ENCODE measurements at places on chromosomes 12 and 14.

DNA sequence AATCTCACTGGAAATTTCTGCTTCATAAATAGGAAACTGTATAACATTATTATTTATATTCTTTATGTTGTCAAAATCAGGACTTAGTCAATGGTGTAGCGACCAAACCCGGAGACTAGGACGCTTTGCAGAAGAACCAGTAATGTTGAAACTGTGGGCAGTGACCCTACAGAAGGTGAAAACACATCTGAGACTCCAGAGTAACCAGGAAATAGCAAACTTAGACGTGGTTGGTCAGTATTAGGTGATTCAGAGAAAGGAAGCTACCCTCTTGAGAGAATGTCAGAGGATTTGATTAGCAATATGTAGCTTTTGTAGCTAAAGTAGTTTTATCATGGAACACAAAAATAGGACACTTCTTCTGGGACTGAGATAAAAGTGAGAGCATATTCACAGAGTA, 381.9 kb downstream of the SLC16A7 start:
- DNase-seq, result no peak

- no peak for DNase-seq
Measured at GRCh38 chr12:27631813-27632491, 64.3 kb upstream of the REP15 start.

DNA sequence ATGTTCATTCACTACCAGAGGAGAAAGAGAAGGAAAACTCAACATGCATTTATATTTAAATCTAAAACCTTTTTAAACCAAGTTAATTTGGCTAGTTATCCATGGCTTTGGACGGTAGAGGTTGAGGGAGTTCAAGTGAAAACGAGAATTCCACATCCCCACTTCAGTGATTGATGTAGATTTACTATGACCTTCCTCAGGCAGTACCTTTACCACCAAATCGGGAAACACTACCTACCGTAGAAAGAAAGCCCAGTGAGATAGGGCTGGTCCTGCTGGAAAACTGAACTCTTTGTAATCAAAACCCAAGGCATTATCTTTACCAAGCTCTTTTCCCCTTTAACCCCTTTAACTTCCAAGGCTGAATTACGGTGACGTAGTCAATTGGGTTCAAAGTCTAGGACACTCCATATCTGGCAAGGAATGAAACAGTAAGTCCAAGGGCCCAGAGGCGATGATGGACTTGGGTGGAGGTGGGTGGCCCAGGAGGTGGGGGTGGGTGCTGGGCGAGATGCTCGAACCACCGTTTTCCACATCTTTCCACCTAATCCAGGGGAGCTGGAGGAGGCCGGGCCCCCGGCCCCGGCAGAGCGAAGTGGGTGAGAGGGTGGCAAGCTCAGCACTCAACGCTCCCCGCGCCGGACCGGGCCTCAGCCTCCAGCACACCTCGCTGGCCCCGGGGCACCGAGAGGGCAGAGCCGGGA, 618 bp downstream of the SEC23A start:
- no peak for DNase-seq

DNA sequence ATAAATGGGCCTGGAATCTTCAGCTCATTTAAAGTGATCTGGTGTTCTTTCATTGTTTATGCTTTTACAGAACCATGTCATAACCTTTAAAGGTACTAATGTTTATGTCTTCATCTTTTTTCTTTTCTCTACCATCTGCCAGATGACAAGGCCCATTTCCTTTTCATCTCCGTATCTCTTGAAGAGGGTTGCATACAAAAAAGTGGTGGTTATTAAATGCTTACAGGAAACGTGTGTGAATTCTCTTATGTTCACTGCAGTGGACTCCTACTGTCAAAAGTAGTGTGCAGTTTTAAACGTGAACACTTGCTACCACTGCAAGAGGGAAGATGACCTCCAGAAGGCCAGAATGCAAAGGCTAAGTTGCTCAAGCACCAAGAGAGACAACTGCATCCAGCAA, 91.4 kb downstream of the TTC7B start:
- no peak for DNase-seq

GRCh38 chr14:24840204-24840893, 206.4 kb upstream of the GZMB start:
- DNase-seq, result no peak

GRCh38 chr12:68785358-68785757, 22.6 kb upstream of the MDM2 start:
- DNase-seq, result no peak

- no peak for DNase-seq
Measured at GRCh38 chr12:92987846-92988621, 58.9 kb upstream of the EEA1 start.

GRCh38 chr12:4137441-4137840, 136.1 kb upstream of the CCND2 start:
- DNase-seq, result no peak

DNA sequence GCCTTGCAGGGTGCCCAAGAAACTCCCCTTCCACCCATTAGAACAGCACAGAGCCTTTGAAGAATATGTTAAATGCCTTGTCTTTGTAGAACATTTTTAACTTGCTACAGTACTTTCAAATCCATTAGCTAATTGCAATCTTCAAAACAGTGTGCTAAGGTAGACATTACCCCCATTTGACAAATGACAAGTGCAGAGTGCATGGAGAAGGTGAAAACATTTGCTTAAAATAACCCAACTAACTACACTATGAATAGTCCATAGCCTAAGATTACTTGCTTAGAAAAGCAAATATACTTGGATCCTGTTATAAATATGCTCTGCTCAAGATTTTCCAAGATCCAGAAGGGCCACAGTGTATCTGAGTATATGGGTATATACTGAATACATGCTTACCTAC, 87.0 kb upstream of the G2E3 start:
- DNase-seq, result no peak

GRCh38 chr12:61757831-61758505, 502.2 kb upstream of the USP15 start:
- DNase-seq, result peak; percentile 19

DNA sequence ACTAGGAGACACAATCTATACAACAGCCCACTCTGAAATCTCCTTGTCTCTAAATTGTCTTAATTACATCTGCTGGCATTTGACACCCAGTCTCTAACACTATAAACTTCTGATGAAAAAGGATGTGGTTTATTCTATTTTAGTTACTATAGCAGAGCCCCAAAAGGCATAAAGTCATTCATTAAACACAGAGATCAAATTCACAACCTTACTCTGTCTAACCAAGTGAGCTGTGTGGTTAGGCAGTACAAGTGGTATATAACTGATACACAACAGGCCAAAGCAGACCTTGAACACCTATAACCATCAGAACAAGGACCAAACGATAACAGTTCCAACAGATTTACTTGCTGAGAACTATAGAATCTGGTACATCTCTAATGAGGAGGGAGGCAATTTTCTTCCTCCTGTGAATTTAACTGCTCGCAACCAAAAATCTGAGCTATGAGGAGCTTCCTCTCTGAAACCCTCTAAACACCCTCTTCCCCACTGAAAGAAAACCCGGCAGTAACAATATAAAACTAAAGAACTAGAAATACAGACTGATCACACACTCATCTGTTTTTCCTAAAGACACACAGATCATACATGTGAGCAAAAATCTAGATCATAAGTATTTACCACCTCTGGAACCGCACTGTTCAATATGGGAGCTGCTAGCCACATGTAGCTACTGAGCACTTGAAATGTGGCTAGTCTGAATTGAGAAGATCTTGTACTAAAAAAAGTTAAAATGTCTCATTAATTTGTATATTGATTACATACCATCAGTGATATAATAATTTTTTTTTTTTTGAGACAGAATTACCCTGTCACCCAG, 17.7 kb downstream of the SPPL3 start:
- no peak for DNase-seq

- DNase-seq, result no peak
Measured at GRCh38 chr14:59334253-59334652, 130.9 kb downstream of the GPR135 start.

GRCh38 chr14:54010981-54011380, 54.4 kb upstream of the BMP4 start:
- DNase-seq, result no peak

Measured in fibroblast of skin of left biceps (primary cell).